GM20000 (cell line): ENCODE measurements at places on chromosomes 2 and 18.

DNA sequence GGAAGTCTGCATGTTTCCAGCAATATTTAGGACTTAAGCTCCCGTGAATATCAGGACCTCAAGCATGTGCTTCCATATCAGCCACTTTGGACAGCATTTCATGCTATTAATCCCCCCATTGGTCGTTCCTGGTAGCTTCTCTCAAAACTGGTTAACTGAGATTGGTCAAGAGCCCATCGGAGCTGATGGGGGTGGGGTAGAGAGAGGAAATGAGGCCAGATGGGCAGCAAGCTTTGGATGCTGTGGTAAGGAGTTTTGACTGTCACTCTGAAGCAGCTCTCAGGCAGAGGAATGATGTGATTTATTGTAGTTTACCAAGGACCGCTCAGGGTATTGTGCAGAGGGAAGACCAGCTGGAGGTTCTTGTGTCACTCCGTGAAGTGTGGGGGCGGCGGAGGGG, 81.8 kb downstream of the FAM168B start:
- no peak for DNase-seq

- DNase-seq: no peak
Measured at GRCh38 chr18:59060551-59060950, 79.1 kb upstream of the SEC11C start.

DNA sequence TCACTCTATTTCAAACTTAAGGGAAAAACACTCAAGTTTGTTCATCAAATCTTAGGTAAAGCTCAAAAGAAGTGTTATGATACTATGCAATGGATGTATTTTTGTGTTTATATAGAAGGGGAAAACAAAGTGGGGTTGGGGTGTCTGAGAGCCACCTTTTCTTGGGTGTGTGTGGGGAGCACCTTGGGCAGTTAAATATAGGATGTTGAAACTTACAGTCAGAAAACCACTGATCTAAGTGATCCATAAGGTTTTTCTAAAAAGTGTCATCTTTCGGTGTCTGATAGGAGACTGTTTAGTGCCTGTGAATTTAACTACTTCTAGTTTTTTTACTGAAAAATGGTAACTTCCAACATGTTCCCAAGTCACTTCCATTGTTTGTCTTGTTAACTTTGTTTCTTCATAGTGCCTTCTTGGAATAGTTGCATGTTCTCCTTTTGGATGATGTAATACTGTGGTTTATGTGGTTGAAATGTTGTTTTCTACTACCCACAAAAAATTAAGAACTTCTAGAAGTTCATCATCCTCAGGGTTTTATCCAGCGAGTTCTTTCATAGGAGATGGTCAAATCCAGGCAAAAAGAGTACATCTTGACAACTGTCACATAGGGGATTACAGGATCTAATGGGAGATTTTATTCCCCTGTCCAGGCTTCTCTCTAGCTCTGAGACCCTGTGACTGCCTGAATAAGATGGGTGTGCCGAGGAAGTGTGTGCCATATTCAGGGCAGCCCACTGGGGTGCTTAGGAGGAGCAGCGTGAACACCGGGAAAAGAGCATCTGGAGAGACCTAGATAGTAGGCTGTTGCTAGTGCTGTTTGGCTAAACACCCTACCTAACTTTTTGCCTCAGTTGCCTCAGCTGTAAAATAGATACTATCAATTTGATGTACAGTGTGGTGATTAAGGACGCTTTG, 46.2 kb downstream of the CAB39 start:
- DNase-seq: no peak

- DNase-seq: no peak
Measured at GRCh38 chr2:5391362-5391761, 300.8 kb upstream of the SOX11 start.

DNA sequence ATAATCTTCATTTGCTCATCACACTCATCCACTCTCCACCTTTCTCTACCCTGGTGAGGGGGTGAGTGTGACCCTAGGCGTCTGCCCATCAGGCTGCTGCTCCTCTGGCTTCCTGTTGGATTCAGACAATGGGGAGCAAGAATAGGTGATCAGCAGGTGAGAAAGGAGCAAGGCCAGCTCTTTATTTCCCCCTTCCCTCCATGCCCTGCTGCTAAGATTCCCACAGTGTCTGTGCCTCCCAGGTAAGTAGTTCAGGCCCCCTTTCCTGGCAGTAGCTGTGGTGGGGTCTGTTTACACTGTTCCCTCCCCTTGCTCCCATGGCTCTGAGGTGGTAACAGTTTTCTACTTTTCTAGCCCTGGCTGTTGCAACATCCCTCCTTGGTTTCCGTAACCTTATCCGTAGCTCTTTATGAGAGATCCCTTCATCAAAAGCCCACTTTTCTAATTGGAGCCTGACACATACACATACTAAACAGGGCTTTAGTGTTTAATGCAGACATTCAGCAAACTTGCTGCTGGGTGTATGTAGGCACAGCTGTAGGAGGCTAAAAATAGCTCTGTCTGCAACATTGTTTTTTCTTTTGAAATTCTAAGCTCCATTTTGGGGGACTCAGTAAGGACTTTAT, 27.5 kb downstream of the MAP2 start:
- DNase-seq: no peak

GRCh38 chr18:62281684-62282083, 43.4 kb upstream of the TNFRSF11A start:
- no peak for DNase-seq

DNA sequence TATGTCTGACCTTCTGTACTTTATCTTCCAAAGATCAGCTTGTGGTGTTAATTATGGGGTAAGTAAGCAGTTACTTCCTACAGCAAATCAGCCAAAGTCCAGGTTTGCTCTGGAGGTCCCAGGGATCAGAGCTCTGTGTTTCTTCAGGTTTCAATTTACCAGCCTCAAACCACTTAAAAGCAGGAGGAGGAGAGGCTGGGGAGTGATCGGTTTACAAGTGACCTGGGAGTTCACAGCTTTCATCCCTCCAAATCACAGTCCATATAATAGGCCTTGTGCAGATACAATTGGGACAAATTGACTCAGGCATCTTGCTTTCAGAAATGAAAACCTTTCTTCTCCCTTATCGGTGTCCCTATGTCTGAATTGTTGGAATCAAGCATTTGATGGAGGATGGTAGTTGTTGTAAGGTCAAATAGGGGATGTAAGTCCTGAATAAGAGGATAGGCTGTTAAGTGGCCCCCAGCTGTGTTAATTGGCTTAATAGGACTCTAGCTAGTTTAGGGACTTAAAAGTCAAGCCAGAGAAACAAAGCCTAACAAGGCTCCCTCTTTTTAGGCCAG, 188.0 kb upstream of the NT5C1B start:
- DNase-seq: no peak
